Stimulated activated CD8-positive, alpha-beta memory T cell treated with anti-CD3 and anti-CD28 coated beads, Interleukin-4, amount 100 ng/mL, for 24 hours (primary cell): ENCODE measurements at places on chromosomes 4 and X.
A peak's percentile ranks its signal among the peaks of the same experiment; 100 is the strongest.

- DNase-seq = no peak
These were observed 57.9 kb downstream of the GPR101 start for GRCh38 chrX:136975684-136976470.

- no peak for DNase-seq
These were observed 4.1 kb downstream of the EXOC1 start for GRCh38 chr4:55857586-55857985.

- DNase-seq = no peak
These were observed 93.0 kb upstream of the STS start for GRCh38 chrX:7054219-7055216.

DNA sequence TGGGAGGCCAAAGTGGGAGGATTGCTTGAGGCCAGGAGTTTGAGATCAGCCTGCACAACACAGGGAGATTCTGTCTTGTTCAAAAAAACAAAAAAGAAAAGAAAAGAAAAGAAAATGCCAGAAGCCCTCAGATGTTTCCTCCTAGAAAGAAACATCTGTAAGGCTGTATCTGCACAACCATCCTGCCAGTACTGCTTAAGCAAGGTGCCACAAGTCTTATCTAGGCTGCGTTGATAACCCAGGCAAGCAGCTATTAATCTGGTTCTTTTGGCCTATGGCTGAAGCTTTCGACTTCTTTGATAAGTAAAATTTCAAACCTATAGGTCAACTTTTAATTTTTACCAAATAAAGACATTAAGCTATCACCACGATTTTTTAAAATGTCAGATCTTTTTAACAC lies 3.1 kb downstream of the COX18 start:
- no peak for DNase-seq

GRCh38 chr4:187251896-187252295 lies 528.2 kb upstream of the FAT1 start:
- no peak for DNase-seq

DNA sequence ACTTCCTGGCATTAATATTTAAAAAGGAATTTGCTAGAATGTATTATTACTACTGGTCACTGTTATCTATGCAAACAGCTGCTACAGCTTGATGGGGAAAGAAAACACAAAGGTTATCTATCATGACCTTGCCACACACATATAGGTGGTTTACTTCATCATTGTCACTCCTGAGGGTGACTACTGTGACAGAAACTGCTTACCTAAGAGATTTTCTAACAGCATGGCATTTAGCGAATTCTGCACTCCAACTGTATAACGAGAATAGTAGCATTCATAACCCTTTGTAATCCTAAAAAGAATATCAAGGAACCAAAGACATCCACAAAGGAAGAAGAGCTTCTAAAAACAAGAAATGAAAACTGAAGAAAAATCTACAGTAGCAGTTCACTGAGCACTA lies 74.6 kb upstream of the SPOCK3 start:
- no peak for DNase-seq

DNA sequence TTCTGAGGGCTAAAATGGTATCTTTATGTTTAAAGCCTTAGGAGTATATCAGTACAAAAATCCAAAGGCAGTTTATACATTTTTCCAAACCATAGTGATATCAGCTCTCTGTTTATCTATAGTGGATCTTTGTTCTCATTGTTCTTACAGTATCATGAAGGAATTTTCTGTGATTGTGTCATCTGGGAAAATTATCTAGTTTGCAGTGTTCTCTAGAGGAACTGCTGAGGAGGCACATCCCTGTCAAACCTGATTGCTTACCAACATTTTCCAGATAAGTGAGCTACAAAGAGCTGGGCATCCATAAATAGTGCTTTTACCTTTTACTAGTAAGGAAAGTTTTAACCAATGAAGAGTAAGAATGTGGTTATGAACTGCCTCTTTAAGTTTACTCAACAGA lies 44.9 kb upstream of the SLC25A31 start:
- no peak for DNase-seq

- DNase-seq = no peak
These were observed 54.6 kb upstream of the ANK2 start for GRCh38 chr4:112994732-112995464.

DNA sequence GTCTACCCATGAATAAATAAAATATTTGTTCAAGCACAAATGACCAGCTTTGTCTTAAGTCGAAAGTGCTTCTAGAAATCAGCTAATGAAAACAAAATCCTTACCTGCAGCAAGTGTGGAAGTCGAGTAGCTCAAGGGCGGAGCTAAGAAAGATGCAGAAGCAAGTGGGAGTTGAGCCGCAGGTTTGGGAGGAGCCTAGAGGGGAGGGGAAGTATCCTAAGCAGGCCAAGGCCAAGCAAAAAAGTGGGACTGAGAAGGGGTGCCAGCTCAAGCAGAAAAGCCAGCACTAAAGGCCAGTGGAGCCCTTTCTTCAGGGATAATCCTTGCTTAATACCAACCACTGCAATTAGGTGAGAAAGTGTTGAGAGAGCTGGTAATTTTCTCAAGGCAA lies 60.8 kb downstream of the DLG3 start:
- DNase-seq = no peak

DNA sequence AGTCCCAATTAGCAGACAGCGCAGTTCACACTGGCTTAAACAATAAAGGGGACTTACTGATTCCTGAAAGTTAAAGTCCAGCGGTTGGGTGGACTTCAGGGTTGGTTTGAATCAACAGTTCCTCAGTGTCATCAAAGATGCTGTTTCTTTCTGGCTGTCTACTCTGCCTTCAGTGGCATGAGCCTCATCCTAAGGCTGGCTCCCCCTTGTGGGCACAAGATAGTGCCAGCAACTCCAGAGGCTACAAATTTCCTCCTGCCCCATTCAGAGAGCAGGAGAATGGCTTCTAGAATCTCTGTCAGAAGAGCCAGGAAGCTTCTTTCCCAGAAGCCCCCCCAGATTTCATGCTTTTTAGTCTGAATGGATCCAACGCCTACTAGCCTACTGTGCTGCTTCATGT lies 82.4 kb upstream of the MTM1 start:
- peak; percentile 34 for DNase-seq

DNA sequence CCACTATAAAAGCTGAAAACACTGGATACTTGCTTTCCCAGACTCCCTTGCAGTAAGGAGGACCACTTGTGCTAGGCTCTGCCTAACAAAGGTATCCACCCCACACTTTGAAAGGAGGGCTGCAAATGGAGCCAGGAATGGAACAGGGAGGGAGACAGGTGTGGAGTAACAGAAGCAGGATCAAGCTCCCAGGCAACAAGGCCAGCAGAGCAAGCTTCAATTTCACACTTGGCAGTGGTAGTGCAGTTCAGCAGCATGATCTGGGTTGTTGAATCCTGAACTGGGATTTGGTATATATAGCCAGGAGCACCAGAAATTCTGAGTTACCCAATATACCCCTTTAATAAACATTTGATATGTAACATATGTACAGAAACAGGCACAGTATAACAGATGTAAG lies 9.8 kb downstream of the LAMP2 start:
- DNase-seq = no peak

DNA sequence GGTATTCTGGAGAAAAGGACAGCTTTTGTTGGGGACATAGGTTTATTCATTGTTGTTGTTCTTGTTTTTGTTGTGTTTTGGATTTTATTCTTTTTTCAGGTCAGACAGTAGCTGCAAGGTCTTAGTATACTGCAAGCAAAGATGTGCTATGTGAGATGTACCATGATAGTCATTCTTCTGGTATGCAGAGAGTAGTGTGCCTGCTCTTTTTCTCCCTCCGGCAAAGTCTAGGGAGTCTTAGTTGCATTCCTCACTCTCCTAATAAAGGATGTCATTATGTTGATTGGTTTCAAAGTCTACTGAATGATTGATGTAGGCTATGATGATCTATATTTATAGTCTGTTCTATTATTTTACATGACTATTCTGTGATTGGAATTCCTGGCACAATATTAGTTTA lies 119.9 kb upstream of the POF1B start:
- no peak for DNase-seq

DNA sequence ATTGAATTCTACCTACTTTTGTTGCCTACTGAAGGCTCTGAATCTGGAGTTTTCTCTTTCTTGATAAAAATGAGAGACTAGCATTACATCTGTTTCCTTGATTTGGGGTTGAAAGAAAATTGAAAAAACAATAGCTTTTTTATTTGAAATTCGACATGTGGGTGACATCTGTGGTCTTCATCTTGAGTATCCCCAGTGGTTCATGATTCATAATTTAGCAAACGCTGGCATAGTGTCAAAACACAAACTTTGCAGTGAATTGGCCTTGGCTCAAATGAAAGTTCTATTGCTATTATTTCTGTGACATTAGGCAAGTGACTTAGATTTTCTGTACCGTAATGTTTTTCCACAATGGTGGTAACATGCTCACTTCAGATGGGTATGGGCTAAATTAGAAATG lies 747.6 kb downstream of the PCDH7 start:
- no peak for DNase-seq

- no peak for DNase-seq
These were observed 260.3 kb upstream of the RPS6KA3 start for GRCh38 chrX:20527041-20527440.

- DNase-seq = no peak
These were observed 105.7 kb downstream of the PSAPL1 start for GRCh38 chr4:7328913-7329638.

GRCh38 chr4:48467442-48467841 lies 15.7 kb upstream of the SLC10A4 start:
- DNase-seq = no peak

DNA sequence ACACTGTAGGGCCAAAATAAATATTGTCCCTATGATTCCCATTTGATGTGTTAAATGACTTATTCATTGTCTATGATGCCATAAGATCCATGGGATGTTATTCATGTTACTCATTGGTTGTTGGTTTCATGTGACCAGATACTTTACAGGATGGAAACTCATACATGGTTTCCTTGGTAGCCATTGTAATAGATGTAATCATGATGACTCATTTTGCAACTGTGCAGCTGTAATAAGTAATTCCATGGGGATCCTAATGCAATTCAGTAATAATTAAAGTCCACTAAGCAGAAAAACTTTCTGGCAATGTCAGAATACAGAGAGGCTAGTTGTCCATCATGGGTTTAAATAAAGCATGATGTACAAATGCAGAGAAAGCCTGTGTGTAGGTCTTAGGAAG lies 389.7 kb upstream of the NR3C2 start:
- DNase-seq = no peak

DNA sequence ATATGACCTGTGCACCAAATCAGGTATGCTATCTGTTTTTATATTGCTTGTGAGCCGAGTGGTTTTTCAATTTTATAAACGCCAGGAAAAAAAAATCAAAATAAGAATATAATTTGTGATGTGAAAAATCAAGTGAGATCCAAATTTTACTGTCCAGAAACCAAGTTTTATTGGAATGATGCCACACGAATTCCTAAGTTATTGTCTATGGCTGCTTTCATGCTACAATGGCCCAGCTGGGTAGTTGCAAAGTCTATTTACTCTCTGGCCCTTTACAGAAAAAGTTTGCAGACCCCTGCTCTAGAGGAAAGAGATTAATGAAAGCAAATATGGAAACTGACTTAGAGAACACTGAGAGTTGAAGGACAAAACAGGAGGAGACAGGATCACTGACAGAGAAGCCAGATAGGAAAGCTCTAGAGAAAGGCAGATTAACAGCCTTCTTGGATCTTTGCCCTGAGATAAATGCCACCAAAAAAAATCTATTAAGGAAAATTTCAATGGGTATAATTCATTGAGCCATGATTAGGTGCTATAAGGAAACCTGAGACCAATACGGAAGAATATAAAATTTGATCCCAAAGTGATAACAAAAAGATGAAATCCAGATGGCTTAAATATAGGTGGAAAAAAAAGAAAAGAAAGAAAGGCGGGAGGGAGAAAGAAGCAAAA lies 29.8 kb downstream of the PRSS12 start:
- DNase-seq = no peak

GRCh38 chr4:56040842-56041241 lies 92.1 kb downstream of the CEP135 start:
- DNase-seq = no peak

GRCh38 chrX:78456909-78457308 lies 129.5 kb upstream of the CYSLTR1 start:
- DNase-seq = no peak
